ENCODE measurements at places on chromosomes 7 and 10.

DNA sequence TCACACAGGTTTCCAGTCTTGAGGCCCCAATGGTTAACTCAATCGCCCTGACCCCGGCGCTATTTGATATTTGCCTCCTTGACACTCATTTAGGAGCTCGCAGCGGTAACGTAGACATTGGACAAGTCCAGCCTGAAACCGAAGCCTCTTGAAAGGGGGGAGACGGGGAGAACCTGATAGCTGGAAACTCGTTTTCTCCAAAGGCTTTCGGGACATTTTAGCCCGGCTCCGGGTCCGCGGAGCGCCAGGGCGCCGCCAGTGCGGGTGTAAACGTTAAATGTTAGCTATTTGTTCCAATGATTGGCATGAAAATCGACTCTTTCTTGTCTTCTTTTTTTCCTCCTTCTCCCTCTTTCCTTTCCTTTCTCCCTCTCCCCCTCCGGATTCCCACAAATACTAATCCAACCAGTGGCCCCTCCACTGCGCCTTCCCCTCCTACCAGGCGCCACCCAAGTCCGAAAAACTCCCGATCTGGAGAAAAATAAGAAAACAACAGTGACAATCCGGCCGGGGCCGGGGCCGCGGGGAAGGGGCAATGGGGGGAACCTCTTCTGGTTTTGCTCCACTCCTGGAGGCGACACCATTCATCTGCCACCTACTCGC, 17.2 kb upstream of the GATA3 start:
- no peak for DNase-seq

- no peak for DNase-seq
Measured at GRCh38 chr7:48004638-48005037, 24.3 kb downstream of the SUN3 start.

DNA sequence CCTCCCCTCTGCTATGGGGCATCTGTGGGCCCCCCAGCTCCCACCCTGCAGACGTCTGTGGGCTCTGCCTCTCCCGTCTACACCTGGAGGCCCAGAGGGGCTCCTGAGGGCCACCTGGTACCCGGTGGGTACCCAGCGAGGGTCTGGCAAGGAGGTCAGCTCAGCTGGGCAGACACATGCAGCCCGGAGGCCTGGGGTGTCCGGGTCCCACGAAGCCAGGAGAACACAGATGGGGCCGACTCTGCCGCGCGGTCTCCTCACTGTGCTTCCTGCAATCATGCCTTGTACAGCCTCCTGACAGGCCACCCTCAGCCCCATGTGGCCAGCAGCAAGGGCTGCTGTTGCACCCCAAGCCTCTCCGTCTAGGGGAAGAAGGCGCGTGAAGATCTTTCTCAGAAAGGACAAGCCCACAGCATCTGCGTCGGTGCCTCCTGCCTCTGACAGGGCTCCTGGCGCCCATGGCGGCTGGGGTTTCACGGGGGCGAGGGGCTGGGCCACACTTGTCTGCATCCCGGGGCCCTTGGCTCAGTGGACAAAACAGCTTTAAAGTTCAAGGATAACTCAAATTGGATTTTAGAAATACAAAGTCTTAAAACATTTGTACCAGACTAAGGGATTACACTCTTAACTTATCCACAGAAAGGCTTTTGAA, 391.3 kb downstream of the DNAJB6 start:
- DNase-seq = no peak

- DNase-seq = no peak
Measured at GRCh38 chr7:133775201-133775600, 351.9 kb upstream of the LRGUK start.

DNA sequence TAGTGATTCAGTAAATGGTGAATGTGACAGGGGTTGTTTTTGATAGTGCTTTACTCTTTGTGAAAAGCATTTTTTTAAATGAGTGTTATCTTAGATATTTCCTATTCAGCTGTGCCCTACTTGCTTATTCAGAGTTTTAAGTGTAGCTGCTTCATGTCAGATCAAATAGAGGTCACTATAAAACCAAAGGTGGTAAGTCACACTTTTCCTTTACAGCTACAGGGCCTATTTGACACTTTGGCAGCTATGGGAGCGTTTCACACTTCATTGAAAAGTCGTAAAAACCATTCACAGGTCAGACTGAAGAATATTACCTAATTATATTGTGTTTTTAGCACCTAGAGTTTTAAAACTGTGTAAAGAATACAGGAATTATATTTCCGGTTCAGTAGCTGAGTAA, 67.3 kb downstream of the ANKIB1 start:
- no peak for DNase-seq

DNA sequence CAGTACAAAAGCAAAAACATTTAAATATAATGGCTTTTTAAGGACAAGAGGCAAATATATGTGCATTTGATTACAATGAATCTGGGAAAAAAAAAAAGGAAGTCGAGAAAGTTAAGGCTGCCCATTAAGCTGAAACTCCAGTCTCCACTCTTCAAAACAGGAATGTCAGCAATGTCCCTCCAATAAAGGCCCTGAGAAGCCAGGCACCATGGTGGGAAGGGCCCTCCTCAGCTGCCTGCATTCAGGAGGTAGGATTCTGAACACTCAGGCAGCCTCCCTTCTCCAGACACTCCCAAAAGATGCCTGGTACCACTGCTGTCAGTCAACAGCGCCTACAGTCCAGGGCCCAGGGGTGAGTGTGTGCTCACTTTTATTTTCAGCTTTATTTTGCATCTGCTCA, 121.3 kb upstream of the MGMT start:
- no peak for DNase-seq

DNA sequence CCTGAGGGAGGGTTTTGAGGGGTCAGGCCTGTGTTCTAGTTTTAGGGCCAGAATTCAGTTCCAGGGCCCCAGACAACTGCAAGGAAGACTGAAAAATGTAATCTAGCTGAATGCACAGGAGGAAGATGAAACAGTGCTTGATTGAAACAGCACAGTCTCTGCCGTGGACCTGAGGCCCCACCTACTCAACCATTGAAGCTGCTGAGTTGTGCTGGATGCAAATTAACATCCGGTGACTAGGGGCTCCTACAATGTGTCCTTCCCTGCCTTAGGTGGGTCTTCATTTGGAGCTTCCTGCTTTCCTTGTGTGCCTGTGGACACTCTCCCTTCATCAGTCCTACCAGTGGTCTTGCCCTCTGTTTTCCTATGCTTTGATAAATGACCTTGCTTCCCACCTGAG, 5.7 kb downstream of the GLRX3 start:
- no peak for DNase-seq

DNA sequence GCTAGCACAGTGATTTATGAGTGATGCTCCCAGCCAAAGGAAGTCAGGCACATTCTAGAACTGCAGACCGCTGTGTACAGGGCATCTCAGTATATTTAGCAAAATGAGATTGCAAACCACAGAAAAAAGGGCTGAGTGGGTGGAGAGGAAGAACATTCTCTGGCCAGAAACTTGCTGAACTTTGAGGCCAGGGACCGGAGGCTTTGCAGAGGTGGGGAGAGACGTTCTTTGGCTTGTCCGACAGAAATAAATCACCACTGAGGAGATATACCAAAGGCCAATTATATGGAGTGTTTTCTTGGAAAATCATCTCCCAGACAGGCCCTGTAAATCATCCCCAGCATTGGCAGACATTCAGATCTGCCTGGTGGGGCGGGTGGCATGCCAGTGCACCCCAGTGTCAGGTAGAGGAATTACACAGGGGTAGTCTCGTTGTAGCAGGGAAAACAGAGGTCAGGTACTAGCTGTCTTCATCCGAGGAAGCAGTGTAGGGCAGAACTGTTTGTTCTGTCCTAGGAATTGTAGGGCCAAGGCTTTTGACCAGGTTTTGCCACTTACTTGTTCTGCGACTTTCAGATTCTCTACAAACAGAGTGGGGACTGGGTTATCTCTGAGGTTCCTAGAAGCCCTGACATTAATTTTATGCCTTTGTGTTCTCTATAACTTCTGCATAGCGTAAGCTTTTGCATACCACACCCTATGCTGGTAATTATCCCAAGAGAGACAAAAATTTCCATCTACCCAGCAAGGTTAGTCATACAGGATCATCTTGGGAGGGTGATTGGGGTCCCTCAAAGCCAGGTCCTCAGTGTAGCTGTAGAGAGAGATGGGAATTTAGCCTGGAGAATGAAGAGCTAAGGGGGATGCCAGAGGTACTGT, 655.6 kb downstream of the LRMDA start:
- peak; percentile 83 for DNase-seq

DNA sequence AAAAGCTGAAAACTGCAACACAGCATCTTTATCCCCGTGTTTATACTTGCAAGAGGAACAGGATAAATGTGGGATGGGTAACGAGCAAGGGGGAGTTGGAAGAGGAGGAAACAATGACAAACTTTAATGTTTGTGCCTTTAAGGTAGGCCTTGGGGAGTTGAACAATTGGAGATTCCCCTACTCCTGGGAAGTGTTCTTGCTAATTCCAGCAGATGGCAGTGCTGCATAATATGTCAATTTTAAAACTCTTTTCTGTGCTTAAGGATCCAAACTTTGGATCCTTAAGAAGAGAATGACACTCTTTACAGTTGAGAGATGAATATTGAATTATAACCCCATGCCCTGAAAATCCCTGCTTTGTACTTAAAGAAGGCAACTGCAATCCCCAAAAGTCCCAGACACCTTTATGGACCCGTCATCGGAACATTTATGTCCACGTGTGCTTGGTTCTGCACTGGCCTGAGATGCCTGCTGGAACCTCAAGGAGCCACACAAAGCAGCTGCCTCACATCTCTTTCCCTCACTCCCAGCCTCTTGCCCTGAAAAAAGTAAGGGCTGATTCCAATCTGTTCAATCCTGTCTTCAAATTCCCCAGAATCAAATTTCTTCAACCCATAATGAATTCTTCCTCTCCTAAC, 12.0 kb downstream of the IFIT5 start:
- no peak for DNase-seq

DNA sequence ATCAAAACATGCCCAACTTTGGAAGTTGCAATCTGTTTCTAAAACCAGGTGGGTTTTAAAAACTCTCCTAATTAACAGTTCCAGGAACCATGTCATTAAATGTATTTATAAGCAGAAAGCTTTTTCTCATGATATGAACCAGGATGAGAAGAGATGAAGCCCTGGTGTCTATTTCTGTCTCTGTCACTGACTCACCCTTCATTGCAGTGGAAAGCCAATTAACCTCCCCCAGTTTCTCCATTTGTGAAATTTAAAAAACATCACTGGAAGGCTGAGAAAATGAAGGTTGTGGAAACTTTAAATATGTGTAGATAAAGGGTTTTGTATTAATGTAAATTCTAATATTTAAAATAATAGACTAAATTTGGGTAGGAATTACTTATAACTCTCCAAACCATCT, 1088.0 kb downstream of the SORCS1 start:
- DNase-seq = no peak

DNA sequence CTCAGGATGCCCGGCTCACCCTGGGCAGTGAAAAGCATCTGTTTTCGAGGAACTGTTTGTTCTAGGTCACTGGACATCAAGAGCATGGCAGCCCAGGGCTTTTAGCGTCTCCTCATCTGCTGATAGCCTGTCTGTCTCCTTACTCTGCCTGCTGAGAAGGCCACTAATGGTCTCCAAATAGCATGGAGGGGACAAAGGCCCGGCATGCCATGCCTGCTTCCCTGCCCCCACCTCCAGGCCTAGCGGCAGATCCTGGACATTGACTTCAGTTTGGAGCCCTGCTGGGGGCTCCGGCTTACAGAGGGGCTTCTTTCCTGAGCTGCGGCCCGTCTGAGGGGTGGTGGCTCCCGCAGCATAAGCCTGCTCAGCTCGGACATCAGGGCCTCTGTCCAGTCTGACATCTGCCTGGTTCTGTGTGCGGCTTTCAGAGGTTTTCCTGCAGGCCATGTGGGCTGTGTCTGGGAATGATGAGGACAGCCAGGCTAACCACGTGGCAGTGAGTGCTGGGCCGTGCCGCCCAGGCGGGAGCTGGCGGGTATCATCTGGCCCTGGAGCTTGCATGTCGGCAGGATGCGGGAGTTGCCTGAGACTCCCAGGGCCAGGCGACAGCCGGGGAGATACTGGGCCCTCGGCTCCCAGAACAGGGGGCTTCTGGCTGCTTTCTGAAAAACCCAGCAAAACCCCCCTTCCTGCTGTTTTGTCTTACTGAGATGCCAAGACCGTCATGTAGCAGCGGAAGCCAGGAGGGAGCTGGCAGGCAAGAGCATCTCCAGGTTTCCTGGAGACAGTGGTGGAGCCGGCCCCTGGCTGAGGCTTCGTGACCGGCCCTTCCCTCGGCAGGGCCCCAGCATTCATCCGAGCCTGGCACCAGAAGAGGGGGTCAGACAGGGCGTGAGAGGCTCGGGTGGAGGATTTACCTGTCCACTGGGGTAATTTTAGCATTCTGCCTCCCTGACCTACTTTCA, 9.2 kb downstream of the PFKFB3 start:
- no peak for DNase-seq

DNA sequence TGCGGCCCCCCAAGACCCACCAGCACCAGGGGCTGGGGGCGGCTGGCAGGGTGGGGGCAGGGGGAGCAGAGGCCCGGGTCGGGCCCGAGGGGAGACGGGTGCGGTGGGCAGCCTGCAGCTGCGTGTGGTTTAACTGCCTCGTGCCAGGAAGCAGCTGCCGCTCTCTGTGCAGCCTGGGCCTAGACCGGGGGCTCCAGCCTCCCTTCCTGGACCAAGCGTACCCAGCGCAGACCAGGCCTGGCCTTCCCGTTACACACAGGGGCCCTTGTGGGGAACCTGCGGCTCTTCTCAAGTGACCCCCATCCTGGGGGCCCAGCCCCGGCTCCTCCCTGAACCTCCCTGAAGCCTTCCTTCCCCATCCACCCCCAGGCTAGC, 6.6 kb upstream of the INTS1 start:
- DNase-seq = no peak

DNA sequence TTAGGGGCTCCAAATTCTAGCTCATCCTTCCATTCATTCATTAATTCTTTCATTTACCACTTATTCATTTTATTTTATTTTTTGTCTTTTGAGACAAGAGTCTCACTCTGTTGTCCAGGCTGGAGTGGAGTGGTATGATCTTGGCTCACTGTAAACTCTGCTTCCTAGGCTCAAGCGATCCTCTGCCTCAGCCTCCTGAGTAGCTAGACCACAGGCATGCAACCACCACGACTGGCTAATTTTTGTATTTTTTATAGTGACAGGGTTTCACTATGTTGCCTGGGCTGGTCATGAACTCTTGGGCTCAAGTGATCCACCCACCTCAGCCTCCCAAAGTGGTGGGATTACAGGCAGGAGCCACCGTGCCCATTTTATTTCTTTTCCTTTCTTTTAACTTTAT, 31.6 kb downstream of the FGF8 start:
- DNase-seq = no peak

GRCh38 chr10:97539523-97540200, 32.9 kb upstream of the ANKRD2 start:
- no peak for DNase-seq

DNA sequence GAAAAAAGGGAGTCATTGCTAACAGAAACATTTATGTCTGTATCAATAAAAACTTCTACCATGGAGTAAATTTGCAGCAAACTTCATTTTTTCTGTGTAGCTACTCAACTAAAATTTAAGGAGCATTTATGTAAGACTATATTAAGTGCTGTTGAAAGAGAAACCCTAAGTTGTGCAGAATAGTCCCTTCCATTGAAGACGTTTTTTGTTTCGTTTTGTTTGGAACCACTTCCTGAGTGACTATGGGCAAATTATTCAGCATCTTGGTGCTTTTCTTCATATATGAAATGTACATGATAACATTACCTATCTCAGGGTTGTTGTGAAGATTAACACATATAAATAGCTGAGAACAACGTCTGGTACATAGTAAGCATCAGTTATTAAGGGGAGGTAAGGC, 24.3 kb downstream of the SEM1 start:
- no peak for DNase-seq
